ENCODE measurements at places on chromosomes 3 and 15. TPM values are rescaled to one million over a fixed set of nuclear protein-coding genes. Genes with fewer than 3 reads are reported as not detected.

The IL16 gene
- polyA plus RNA-seq: 9.1 TPM

The ZXDC gene
- polyA plus RNA-seq: 32.9 TPM

GRCh38 chr15:64640146-64640871 is 135.1 kb downstream of the RBPMS2 start:
- no peak for DNase-seq

DNA sequence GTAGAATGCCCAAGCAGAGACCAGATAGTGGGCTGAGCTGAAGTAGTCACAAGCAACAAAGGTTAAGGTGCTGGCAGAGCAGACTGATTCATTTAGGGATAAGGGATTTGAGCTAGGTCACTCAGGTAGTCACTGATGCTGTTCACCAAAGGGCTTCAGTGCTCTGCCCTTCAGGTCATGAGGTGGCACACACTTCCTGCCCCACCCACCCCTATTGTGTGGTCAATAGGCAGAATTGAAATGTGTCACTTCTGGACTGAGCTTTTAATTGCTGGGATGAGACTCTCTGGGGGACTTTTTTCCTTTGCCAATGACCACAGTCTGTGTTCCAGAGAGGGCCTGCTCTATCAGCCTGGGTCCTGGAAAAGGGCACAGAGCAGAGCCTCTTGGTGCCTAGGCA is 2.9 kb upstream of the DIS3L start:
- DNase-seq: no peak

The SLC24A5 gene
- 0.14 TPM for polyA plus RNA-seq

DNA sequence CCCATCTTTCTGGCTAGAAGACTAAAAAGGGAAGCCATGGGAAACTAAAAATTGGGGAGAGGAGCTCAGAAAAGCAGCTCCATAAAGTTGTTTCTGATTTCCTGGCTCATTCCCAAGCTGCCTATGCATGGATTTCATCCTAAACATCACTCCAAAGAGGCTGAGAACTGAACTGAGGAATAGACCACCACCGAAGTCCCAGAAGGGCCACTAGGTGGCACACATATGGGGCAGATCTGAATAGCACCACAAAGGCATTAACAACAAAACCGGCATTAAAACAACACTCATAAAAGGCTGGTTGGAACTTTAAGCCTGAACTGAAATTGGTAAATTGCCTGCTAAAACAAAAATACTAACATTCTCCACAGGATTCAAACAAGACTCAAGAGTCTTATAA is 106.3 kb downstream of the PLD1 start:
- DNase-seq: no peak

DNA sequence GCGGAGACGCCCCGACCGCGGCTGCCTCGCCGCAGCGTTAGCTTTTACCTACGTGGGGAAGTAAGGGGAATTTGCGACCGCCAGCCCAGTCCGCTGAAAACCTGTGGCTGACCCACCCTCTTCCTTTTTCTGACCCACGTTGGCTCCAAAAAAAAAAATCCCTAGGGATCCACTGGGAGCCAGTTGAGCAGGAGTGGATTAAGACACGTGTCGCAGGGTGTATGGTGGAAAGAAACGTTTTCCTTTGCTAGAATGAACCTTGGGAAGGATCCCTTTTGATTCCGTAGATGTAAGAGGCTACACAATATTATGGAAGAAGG is 575 bp upstream of the PCYT1A start:
- DNase-seq: peak; percentile 59

The GRAMD2A gene
- polyA plus RNA-seq: 2.6 TPM

- no peak for DNase-seq
These were observed 208.1 kb downstream of the RBMS3 start for GRCh38 chr3:29488922-29489321.

The CADPS gene
- polyA plus RNA-seq: 1.4 TPM

DNA sequence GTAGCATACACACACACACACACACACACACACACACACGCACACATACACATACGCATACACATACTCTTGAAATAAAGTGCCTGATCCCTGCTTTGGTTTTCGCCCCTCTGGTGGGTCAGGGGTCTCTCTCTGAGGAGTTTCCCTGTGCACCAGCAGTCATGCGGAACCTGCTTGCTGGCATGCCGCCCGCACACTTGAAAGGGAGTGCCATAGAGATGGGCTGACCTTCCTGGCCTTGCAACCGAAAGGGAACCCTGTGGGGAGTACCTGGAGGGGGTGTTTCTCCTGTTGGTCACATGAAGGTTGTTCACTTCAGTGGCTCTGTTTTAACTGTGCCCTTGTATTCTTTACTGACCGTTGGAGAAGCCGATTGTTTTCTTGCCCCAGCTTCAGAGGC is 752.3 kb downstream of the NR2F2 start:
- no peak for DNase-seq

The TARS3 gene
- 19.9 TPM for polyA plus RNA-seq

DNA sequence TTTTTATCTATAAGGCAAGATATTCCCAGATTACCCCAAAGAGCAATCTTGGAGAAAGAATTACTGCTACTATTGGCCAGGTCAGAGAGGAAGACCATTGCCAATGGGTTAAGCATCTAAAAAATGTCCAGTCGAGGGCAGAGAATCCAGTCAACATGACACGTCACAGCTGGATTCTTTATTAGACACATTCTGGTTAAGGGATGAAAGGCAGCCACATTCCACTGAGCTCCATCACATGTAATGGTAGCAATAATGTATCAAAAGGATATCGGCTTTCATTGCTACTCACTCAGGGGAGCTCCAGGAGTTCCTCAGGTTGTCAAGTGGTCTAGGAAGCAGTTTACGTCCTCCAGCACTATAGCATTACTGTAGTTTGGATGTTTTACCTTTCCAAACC is 421.1 kb downstream of the PLOD2 start:
- DNase-seq: no peak

The RCN2 gene
- 87.3 TPM for polyA plus RNA-seq

DNA sequence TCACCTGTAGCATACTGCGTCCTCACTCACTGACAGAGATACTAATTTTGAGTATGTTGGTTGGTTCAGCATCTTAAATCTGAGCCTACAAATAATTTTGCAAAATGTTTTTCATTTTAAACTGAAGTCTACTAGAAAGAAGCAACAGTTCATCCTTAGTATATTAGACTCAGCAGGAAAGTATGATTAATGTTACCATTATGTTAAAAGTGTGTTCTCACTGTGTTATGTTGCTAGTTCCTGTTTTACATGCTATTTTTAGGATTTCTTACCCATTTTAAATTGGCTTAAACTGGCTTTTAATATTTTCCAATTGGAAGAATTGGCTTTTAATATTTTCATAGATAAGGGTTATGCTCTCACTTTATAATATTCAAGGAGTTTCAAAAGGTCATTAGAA is 25.7 kb downstream of the ACKR4 start:
- no peak for DNase-seq

The NOX5 gene
- polyA plus RNA-seq: 0.30 TPM

DNA sequence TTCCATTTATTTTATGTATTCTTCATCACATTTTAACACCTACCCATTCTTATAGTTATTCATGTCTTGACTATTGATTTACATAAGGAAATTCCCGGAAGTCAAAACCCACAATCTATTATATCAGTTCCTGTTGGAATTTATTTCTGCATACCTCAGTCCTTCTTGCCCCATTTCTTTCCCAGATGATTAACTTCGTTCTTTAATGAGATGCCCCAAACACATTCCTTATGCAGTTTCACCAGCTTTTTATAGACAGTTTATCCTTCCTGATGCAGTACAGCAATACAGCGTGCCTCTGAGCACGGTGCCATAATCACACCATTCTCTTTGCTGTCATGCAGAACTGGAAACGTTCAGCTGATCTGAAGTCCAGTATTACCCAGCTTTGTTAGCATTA is 175.8 kb upstream of the NANOGP8 start:
- no peak for DNase-seq

The AGBL1 gene
- 11.7 TPM for polyA plus RNA-seq

GRCh38 chr15:22810853-22811338 is 24.5 kb downstream of the NIPA1 start:
- DNase-seq: no peak

GRCh38 chr3:156321945-156322344 is 201.6 kb downstream of the KCNAB1 start:
- no peak for DNase-seq

DNA sequence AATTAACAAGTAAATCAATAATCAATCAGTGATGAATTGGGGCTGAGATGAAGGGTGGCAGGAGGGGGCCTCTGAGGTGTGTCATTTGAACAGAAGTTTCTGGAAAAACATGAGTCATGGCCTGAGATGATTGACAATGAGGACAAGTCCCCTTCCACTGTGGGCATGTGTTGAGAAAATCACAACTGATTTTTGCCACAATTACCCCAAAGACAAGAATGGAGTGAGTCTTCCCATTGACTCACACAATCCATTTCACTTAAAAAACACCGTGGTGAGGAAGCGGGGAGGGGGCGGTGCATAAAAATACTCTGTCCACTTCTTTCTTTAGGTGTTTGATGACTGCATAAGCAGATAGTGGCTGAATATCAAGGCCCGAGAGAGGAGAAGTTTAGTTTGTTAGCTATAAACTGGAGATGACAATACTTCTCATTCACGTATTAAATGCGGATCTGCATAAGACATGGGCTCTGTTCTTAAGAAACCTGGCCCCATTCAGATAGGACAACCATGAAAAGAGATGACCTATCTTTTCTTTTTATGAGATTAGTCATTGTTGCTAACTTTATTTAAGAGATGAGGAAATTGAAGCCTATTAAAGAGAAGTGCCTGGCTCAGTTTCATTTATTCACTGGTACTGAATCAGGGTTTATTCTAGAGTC is 34.7 kb downstream of the SHC4 start:
- DNase-seq: no peak

- peak; percentile 33 for DNase-seq
These were observed 195.2 kb upstream of the DPPA4 start for GRCh38 chr3:109532257-109533216.

The ZNF80 gene
- 0.09 TPM for polyA plus RNA-seq

- DNase-seq: no peak
These were observed 59.1 kb downstream of the TBC1D2B start for GRCh38 chr15:78018445-78018844.

- no peak for DNase-seq
These were observed 30.2 kb downstream of the PLAAT1 start for GRCh38 chr3:193271101-193271840.

The TYRO3 gene
- polyA plus RNA-seq: 18.5 TPM

DNA sequence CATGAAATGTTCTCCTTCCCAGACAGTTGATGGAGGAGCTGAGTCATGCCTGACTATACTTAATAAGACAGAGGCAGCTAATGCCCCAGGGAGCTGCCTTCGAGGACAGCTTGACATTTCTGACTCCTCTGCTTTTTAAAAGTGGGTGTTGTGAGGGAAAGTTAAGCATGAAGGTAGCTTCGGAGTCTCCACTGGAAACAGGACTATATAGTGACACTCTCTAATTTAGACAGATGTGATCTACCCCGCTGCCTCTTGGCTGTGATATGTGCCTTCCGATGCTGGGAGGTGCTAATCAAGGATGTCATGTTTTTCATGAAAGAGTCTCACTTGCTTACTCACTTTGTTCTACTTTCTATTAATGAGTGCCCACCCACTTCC is 72.7 kb downstream of the IL1RAP start:
- no peak for DNase-seq

The ABCC5 gene
- polyA plus RNA-seq: 28.1 TPM

The HRH1 gene
- polyA plus RNA-seq: 3.4 TPM

- DNase-seq: no peak
These were observed 7.3 kb downstream of the TYRO3 start for GRCh38 chr15:41566121-41566885.

- peak; percentile 12 for DNase-seq
These were observed 45.3 kb downstream of the ROPN1B start for GRCh38 chr3:126014252-126014651.
